ENCODE measurements at places on chromosomes 2 and 18. TPM values are rescaled to one million over a fixed set of nuclear protein-coding genes. Genes with fewer than 3 reads are reported as not detected.
A peak's percentile ranks its signal among the peaks of the same experiment; 100 is the strongest.

- DNase-seq, result no peak
These were observed 196.8 kb downstream of the PPP1R1C start for GRCh38 chr2:182182436-182182835.

GRCh38 chr2:100632759-100633158 is 70.0 kb downstream of the PDCL3 start:
- no peak for DNase-seq

- DNase-seq, result peak; percentile 7
These were observed 85.5 kb downstream of the EPC2 start for GRCh38 chr2:148730085-148730484.

- DNase-seq, result no peak
These were observed 109.0 kb upstream of the GATA6 start for GRCh38 chr18:22060361-22060760.

DNA sequence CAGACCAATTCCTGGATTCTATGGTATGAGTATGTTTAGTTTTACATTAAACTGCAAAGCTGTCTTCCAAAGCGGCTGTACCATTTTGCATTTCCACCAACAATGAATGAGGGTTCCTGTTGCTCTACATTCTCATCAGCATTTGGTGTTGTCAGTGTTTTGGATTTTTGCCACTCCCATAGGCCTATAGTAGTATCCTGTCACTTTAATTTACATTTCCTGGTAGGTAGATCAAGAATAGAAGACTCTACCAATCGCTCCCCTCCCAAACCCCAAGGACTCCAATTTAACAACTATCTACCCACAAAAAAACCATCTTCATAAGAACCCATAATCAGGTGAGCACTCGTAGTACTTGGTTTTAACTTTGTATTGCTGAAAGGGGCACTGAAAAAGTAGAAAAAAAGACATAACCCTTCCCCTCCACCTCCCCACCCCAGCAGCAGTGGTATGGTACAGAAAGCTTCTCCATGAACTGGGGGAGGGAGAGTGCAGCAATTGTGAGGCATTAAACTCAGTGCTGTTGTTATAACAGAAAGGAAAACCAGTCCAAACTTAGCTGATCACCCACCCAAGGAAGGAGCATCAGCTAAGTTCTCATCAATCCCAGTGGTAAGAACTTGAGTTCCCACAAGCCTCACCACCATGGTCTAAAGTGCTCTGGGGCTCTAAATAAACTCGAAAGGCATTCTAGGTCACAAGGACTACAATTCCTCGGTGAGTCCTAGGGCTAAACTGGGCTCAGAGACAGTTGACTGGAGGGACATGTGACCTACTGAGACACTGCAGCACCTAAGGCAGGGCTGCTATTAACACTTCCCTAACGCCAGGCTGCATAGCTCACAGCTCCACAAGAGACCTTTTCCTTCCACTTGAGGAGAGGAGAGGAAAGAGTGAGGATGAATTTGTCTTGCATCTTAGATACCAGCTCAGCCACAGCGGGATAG is 35.5 kb upstream of the CYTIP start:
- DNase-seq, result no peak

Gene SERPINB13
- 17.5 TPM for total RNA-seq

Gene TGOLN2
- total RNA-seq, result 94.0 TPM

Gene CYP1B1
- 8.0 TPM for total RNA-seq

Gene DYNC1I2
- 123 TPM for total RNA-seq

Gene SLC35G4
- not detected for total RNA-seq

Gene VAMP8
- 8.2 TPM for total RNA-seq

Gene NEU2
- not detected for total RNA-seq
